Peyer's patch (tissue), 4 donors: ENCODE measurements at places on chromosomes 3 and 15. TPM values are rescaled to one million over a fixed set of nuclear protein-coding genes. Genes with fewer than 3 reads are reported as not detected.

DNA sequence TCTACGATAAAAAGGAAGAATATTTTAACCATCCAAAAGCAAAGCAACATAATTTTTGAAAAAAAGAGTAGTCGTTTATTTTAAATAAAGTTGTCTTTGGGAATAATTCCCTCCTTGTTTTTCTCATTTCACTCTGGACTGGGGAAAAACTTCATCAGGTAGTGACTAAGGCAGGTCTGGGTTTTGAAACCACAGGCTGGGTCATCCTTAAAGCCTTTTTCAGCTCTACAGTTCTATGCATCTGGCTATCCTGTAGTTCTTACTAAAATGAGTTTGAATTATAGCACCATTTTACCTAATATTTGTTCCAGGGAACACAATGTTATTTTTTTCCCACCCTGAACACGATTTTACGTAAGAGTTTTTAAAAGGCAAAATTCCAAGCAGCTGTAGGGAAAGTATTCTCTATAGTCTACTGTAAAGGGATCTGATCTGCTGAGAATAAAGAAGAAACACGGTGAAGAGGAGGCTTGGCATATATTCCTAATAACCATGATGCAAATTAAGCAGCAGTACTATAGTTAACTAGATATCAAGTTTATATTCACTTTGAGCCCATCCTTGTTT is 107.7 kb downstream of the OSBPL10 start:
- no peak for DNase-seq

DNA sequence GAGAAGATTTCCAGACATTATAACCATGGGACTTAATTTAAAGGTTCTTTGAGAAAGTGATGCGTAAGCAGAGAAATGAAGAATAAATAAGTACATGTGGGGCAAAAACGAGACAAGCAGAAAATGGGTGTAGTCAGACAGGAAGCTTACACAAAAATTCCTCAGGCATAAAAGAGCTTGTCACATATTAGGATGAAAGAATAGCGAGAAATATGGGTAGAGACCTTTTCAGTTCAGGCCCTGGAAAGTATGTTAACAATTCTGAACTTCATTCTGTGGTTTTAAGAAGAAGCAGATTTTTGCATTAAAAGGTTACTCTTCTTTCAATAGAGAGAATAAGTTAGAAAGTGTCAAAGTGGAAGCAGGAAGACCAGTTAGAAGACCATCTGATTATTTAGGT is 352.4 kb downstream of the ROBO1 start:
- DNase-seq: no peak

DNA sequence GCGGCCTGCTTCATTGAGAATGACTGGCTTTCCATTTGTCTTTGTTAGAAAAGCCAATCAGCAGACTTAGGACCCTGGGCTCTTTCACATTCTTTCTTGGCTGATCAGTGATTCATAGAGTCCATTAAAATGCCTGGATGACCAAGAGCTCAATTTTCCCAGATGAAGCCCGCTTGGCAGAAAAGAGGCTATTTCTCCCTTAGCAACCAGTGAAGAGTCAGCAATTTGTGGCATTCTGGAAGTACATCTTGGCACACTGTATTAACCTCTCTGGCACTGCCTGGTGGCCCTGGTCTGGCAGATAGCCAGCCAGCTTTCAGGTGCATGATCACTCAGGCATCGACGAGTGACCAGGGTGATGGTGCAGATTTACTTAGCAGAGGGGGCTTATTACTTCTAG is 145.7 kb upstream of the PLAAT1 start:
- no peak for DNase-seq

GRCh38 chr15:62446984-62447383 is 281.9 kb upstream of the C2CD4B start:
- DNase-seq: no peak

DNA sequence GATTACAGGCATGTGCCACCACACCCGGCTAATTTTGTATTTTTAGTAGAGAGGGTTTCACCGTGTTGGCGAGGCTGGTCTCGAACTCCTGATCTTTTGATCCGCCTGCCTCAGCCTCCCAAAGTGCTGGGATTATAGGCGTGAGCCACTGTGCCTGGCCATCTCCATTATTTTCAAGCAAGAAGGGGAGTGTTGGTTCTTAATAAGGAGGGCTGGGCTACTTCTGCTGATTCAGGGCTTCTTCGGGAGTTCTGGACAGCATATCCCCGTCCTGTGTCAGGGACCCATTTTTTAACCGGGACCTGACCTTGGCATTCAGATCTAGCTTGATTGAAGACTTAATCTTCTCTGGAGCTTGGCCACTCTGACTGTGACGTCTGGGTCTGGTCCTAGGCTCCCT is 74.1 kb upstream of the SYN2 start:
- peak; percentile 22 for DNase-seq

The CSPG4 gene
- 7.4 TPM for total RNA-seq

The IGSF10 gene
- 3.3 TPM for total RNA-seq

DNA sequence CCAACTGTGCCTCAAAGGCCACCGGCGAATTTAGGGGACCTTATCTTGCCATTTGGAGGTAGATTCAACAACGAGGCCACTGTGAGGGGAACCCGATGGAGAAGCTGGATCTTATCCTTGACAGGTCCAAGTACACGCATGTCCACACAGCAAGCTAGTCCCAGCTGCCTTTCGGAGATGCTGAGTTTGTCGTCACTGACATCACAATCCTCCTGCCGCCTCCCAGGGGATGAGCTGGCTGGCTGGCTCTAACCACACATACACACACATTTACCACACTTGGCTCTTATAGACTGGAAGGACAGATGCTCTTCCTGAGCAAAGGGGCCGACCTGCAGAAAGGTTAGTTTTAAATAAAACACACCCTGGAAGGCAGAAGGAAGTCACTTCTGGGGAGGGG is 176.3 kb downstream of the STT3B start:
- DNase-seq: no peak

GRCh38 chr3:132749786-132750185 is 27.6 kb upstream of the NPHP3 start:
- no peak for DNase-seq

DNA sequence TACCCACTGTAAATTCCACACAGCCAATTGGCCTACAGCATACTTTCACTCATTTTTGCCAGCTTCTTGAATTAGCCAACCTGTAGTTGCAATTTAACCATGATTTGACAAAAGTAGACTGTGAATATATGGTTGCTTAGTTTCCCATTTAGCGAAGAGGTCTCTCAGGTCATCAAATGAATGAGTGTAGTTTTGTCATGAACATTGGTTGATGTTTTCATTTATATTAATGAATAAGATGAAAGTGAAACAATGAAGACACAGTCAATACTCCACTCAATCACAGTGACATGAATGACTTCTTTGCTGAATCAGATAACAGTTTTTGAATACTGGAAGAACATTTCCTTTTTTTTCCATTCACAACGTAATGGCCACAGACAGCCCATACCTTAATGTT is 15.3 kb upstream of the FAM3D start:
- DNase-seq: no peak

The FMN1 gene
- total RNA-seq: 57.8 TPM

DNA sequence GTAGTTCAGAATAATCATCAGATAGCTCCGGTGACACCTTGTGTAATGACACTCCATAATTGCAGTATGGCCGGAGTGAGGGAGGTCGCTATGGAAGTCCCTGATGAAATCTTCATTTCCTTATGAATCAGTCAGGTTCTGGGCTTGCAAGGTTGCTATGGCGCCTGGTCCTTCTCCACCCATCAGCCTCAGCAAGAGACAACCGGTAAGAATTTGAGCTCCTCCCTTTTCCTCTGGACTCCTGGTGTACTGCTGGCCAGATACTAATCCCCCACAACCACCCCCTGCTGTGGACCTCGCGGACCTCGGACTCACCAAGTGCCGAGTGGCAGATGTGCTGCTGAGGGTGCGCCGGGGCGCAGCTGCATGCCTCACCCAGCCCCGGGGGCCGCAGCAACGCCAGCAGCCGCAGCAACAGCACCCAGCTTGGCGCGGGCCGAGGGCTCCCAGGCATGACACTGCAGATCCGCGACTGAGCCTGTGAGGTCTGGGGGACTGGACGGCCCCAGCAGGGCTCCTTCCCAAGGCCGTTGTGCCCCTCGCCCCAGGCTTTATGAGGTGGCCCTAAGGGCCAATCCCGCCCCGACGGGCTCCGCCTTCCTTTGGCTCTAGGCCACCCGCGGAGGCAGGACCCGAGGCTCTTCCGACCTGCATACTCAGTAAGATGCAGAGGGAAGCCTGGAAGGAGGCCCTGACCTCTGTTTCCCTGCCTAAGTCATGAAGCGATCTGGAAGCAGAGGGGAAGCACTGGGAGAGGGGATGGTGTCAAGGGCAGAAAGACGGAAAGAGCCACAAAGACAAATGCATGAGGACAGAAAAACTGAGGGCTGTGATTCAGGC is at the start of gene TIMP4:
Gene TIMP4, minus strand, starts transcription at position 526 of the 840 bp plus-strand sequence. Its CDS starts 72 bp downstream, at position 454.
- DNase-seq: peak; percentile 85

The C3orf85 gene
- 174 TPM for total RNA-seq

- no peak for DNase-seq
Observed at GRCh38 chr3:163776743-163777142, 1301.6 kb downstream of the SI start.

DNA sequence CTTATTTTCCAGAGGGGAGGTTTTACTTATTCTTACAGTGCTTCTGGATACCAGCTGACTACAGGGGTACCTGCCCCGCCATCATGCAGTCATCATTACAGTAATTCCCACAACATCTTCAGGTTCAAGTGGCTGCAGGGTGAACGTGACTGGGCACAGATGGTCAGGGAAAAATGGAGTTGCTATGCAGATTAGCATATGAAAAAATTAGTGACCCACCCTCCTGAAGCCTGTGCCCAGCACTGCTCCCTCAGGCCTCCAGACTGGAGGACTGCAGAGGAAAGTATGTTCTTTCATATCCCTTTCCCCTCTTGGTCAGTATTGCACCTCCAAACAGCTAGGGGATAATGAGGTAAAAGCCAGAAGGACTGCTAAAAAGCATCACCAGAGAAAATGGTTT is 937.9 kb downstream of the TUSC7 start:
- DNase-seq: no peak

DNA sequence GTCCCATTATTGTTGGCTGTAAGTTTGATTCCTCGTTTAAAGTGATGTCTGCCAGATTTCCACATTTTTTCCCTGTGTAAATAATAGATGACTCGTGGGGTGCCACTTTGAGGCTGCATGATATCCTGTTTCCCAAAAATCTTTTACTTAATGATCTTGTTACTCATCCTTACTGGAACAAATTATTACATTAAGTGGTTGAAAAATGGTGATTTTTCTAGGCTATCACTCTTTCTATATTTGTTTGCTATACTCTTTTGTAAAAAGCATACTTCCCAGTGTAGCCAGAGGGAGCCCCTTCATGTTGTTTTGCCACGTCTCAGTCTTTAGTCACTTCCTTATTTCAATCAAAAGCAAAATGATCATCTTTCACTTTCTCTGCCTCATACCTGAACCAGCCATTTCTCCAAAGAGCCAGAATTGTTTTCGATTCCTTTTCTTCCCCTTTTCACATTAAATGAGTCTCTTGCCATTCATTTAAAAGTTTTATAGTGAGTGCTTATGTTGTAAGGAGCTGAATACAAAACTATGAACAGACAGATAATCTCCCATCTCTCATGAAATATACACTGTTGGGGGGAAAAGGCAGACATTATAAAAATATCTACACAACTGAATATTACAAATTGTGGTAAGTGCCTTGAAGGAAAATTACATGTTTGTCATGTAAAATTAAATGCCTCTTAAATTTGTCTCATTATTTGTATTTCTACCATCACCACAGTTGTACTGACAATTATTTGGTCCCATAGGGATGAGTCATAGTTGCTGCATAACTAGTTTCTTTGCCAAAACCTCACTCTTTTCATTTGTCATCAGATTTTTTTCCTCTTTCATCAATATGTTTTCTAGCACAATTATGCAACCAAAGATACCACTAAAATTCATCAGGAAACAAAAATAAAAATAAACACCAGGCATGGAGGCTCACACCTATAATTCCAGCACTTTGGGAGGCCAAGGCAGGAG is 41.5 kb downstream of the ADGRG7 start:
- DNase-seq: no peak

GRCh38 chr3:128112357-128112968 is 11.1 kb downstream of the RUVBL1 start:
- no peak for DNase-seq

The NUP210 gene
- 81.7 TPM for total RNA-seq

The NDUFB4 gene
- total RNA-seq: 60.8 TPM

GRCh38 chr15:92595506-92596381 is 59.8 kb downstream of the FAM174B start:
- peak; percentile 8 for DNase-seq

The CHRNA5 gene
- total RNA-seq: 0.38 TPM

GRCh38 chr3:110741891-110742290 is 329.7 kb upstream of the NECTIN3 start:
- no peak for DNase-seq

The GPR156 gene
- total RNA-seq: not detected
